ENCODE measurements at places on chromosomes 13 and 19.

GRCh38 chr19:7395360-7396066 lies 46.8 kb downstream of the ARHGEF18 start:
- no peak for DNase-seq

DNA sequence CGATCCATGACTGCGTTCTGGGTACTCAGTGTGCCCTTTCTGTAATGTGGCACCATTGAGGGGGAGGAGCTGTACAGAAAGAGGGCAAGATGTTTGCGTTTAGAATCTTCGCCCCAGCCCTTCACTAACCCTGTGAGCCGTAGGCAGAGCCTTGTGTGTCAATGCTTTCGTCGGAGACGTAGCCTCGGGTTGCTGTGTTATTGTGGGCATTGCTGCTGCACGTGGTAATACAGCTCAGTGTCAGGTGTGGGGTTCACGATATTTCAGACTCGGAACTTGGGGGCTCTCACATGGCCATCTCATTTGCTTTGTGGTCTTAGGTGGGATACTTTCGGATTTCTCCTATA lies 6.1 kb downstream of the RPS9 start:
- no peak for DNase-seq

DNA sequence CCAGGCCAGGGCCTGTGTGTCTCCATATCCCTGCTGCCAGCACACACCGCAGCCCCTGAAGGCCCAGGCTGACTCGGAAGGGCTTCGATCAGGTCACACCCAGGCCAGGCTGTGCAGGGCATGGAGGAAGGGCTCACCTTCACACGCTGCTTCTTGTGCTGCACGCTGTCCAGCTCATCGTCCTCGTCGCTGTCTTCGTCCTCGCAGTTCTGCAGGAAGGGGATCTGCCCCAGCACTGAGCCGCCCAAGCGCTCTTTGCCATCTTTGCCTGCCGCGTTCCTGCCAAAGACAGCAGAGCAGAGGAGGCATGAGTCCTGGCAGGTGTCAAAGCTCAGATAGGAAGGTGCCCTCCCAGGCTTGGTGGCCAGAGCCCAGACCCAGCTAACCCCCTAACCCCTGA lies 13.7 kb upstream of the PRKD2 start:
- DNase-seq = no peak

DNA sequence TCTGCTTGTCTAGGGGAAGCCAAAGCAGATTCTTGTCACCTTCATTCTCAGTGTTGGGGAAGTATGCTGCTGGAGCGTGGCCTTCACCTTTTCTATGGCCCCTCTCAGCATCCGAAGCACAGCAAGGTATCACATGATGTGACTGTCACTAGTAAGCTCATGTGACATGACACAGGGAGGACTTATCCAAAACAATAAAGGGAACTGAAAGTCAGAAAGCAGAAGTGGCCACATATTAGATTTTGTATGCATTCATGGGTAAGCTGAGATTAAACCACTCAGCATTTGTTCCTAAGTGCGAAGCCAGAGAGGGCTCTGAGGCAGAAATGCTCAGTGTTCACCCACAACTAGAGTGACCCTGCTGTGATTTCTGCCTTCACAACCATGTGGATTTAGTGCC lies 72.8 kb upstream of the PCDH8 start:
- no peak for DNase-seq

DNA sequence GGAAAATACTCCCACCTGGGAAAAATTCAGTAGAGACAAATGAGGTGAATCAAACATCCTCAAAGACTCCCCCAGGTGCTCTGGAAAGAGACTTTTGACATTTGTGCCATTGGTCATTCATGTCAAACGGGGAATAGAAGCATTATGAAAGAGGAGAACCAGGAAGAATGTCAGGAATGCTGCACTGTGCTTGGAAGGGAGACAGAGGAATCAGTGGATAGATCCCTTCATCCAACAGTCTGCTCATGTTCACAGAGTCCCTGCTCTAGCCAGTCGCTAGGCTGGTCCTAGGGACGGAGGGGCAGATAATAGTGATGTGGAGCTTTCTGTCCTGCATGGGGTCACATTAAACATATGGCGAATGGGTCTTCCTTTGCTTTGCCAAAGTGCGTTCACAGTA lies 384.4 kb downstream of the FGF9 start:
- no peak for DNase-seq

DNA sequence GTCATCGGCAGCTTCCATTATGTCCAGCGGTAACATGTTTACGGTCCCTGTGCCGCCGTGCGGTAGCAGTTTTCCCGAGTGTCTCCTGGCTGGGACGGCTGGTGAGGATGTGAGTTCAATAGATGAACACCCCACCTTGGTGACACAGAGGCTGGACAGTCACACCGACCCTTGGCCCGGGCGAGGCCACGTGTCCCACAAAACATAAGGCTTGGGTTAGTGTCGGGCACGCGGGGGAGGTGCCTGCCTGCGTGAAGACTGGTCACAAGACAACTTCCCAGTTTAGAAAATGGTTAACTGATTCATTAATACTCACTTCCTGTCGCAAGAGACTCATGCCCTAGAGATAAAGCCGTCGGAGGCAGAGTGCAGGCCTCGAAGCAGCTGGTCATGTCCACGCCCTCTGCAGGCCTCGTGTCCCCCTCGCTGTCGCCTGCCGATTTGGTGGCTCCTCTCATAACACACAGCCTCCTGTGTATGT lies 17.2 kb downstream of the RASA3 start:
- peak; percentile 4 for DNase-seq

DNA sequence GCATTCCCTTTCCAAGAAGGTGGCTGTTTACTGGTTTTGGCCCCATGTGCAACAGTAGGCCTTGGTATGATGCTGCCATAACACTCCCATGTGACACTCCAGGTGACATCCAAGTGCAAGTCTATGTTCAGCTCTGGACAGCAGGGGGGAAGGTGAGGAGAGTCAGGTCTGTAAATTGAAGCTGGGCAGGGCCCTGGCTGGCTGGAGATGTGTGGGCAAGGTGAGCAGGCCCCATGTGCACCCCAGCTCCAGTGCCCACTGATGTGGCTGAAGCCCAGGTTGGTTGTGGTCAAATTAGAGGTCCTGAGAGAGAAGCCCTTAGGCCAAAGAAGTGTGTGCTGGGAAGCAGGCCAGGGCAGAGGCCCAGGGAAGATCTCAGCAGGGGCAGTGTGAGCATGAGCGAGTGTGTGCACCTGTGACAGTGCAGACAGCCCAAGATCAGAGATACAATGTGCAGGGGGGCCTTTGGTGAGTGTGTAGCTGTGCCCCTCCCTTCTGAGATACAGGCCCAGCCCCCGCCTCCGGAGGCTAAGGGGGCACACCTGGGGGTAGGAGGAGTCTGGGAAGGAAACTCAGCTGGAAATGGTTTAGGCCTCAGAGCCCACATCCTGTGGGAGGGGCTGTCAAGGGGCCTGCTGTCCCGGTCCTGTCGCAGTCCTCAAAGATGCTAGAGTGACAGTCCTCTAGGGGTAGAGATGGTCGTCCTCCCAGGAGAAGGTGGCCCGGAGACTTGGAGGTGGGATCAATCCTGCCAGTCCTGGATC lies 18.6 kb downstream of the DEDD2 start:
- peak; percentile 43 for DNase-seq

GRCh38 chr13:65093357-65093756 lies 2136.8 kb downstream of the PCDH9 start:
- DNase-seq = no peak
